CD4-positive, alpha-beta T cell treated with Interleukin-10 for 1 hour (primary cell): ENCODE measurements at places on chromosomes 4 and X.
A peak's percentile ranks its signal among the peaks of the same experiment; 100 is the strongest.

DNA sequence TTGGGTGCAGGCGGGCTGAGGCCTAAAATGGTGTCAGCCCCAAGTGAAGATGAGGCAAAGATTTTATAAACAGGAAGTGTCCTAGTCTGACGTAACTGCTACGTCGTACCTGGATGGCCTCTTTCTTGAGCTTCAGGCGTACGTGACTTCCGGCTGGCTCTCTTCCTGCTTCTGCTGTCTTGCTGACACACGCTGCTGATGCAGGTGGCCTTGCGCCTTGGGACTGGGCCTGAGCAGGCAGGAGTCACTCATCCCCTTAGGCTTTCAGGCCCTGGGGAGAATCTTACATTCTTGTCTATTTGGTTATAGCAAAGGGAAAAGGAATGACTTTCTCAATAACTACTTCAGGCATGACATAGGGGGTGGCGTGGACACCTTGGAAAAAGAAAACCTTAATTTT is 20.1 kb upstream of the ABRAXAS1 start:
- DNase-seq: no peak

DNA sequence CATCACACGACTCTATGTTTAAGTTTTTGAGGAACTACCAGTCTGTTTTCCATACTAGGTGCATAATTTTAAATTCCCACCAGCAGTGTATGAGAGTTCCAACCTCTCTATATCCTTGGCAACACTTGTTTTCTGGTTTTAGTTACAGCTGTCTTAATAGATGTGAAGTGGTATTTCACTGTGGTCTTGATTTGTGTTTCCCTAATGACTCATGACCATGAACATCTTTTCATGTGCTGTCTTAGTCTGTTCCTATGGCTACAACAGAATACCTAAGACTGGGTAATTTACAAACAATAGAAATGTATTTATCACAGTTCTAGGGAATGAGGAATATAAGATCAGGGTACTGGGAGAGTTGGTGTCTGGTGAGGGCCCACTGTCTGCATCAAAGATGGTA is 51.5 kb upstream of the GPR78 start:
- DNase-seq: no peak

DNA sequence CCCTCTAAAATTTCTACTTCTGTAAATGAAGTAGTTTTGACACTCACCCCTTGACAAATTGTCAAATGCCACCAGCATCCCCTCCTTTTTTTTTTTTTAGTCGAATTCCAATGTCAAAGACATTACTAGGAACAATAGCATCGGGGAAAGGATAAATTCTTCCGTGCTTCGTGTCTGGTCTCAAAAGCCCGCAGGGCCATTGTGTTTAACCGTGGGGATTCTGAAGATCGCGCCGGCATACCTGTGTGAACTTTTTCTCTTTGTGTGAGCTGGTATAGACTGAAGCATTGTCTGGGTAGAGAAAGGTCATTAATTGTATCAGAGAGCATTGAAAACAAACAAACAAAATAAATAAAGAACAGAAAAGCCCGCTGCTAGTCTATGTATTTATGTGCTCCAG is 313.9 kb downstream of the ASMT start:
- DNase-seq: no peak

DNA sequence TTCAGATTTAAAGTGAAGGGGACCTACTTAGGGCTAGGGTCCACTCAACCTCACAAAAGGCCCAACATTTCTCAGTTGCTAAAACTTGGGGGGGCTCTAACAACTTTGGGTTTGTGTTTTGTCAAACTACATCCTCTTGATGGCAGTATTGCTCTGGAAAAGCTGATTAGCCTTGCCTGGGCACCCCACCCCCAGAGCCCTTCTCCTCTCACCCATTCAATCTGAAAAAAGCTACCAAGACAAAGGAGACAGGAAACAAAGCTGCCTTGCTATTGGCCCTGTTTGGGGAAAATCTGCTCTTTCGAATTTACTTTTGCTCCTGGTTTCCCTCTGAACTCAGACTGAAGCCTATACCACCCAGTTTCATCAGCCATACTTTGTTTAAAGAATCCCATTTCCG is 195.2 kb upstream of the STK26 start:
- peak; percentile 52 for DNase-seq

GRCh38 chr4:104868958-104869357 is 277.7 kb upstream of the TET2 start:
- DNase-seq: no peak

- no peak for DNase-seq
Observed at GRCh38 chrX:11740794-11741193, 17.2 kb upstream of the MSL3 start.

DNA sequence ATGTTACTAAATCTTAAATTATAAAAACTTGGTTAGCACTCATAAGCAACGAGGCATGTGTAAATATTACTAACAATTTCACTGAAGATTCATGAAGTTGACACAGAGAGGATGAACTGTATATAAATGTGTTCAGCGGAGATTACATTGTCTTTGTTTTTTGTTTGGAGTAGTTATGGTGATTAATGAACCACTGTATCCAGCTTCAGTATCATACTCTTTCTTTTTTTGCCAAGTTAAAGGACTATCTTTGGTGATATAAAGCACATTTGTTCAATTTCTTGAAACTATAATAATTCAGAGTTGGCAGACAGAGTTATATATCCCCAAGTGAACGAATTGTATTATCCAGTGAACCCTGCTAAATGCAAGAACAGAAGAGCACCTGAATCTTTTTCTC is 497.6 kb downstream of the CCSER1 start:
- DNase-seq: no peak

DNA sequence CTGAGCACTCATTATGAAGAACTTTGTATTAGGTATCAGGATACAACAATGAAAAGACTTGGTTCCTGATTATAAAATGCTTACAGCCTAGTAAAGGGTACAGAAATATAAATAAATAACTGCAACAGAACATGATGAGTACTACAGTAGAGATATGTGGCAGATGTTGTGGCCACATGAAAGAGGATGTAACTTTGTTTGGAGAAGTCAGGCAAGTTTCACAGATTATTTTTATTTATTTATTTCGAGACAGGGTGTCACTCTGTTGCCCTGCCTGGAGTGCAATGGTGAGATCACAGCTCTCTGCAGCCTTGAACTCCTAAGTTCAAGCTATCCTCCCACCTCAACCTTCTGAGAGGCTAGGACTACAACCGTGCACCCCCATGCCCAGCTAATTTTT is 15.8 kb upstream of the UBE2K start:
- no peak for DNase-seq

DNA sequence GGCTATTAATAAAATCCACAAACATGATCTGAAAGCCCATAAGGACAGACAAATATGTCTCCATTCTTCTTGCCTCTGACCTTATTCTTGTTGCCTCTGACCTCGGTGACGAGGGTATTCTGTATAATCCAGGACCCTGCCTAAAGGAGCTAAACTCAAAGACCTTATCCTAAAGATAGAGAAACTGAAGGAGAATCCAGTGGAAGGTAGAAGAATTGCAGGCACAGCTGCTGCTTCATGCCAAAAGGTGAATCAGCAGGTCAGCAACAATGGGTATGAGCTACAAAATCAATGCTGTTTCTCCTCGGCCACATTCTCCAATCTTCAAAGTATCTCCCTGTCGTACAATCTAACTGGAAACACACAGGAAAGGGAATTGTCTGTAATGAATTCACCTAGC is 71.4 kb downstream of the INTS6L start:
- no peak for DNase-seq

DNA sequence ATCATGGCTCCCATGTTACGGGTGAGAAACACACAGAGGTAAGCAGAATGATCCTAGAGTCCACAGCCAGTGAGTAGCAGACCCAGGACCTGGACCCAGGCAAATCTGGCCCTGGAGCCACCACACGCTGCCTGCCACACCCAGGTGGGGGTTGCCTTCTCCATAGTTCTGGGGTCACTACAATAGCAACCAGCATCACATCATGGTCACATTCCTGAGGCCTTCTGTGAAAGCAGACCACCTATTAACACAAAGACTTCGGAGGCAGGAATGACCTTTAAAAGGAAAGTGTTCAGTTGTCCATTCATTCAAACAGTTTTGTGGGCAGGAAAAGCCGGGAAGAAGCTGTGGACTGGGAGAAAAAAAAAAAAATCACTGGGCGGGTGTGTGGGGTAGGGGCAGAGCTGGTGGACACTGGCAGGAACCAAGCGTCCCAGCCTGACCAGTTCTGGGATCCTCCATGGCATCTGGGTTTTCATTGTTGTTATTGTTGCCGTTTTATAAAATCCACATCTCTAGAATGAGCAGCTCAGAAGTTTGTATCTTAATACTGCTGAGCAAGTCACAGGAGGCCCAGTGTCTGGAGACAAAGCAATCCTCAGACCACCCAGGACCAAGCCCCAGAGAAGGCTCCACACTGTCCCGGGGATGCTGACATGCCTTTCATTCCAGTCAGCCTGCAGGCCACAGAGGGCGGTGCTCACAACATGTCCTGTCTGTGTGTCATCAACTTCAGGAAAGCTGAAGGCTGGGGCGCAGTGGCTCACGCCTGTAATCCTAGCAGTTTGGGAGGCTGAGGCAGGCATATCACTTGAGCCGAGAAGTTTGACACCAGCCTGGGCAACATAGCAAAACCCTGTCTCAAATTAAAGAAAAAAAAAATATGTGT is 67.0 kb downstream of the SEL1L3 start:
- DNase-seq: no peak

GRCh38 chr4:160318567-160319220 is 1215.8 kb downstream of the RAPGEF2 start:
- no peak for DNase-seq

DNA sequence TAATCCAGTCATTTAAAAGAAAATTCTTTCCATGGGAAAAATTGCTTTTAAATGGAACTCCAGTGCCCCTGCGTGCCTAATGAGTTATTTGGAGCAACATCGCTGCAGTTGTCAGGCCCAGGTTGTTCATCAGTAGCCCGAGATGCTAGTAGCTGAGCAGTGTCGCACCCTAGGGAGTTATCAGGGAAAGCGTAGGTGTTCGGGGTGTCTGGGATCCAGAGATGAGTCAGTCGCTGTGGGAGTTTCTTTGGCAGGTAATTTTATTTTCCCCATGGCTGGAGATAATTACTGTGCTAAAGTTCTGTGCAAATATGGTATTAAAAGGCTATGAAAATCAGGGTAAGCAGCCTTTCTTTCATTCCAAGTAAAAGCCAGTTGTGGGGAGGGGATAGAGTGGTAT is 49.4 kb downstream of the ANXA3 start:
- DNase-seq: no peak

DNA sequence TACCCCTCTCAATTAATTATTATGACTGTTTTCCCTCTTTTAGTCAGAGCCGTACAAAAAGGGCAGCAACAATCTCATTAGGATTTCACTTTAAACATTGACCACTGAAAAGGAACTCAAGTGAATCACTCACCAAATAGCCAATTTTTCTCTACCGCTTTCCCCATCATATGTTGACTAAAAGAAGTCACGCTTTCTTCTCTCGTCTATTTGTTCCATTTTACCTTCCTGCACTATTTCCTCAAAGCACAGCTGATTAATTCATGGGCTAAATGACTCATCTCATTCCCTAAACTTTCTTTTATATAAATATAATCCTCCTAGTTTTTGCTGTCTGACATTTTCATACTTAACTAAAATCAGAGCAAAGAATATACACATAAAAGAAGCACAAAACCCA is 8.2 kb downstream of the MID1 start:
- no peak for DNase-seq

DNA sequence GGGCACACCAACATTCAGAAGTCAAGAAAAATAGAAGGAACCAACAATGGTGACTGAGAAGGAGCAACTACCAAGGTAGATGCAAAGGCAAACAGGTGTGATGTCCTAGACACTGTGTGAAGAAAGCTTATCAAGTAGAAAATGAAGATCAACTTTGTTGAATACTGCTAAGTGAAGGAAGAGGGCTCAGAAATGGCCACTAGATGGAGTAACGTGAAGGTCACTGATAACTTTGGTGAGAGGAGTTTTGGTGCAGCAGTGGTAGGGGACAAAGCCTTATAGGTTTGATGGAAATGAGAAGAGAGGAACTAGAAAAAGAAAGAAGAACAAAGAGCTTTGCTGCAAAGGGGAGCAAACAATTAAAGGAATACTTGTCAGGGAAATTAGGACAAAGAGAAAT is 23.5 kb downstream of the OTC start:
- no peak for DNase-seq
